ENCODE measurements at places on chromosomes 13 and 19.
A peak's percentile ranks its signal among the peaks of the same experiment; 100 is the strongest.

- no peak overlapping the region for H3K4me3 ChIP-seq
- H3K27me3 ChIP-seq: no peaks in the 10 kb centered on the region
- DNase-seq: no peak
- no peak overlapping the region for H3K27ac ChIP-seq
- no peaks in the 10 kb centered on the region for H3K4me1 ChIP-seq
- H3K36me3 ChIP-seq: no peaks in the 10 kb centered on the region
Observed at GRCh38 chr19:7744199-7744786, 3.0 kb downstream of the CD209 start.

- no peak overlapping the region for H3K27ac ChIP-seq
- H3K4me3 ChIP-seq: no peak overlapping the region
- H3K27me3 ChIP-seq: no peaks in the 10 kb centered on the region
- no peak for DNase-seq
- no peaks in the 10 kb centered on the region for H3K4me1 ChIP-seq
Observed at GRCh38 chr19:38888876-38889275, 10.5 kb downstream of the SIRT2 start.

DNA sequence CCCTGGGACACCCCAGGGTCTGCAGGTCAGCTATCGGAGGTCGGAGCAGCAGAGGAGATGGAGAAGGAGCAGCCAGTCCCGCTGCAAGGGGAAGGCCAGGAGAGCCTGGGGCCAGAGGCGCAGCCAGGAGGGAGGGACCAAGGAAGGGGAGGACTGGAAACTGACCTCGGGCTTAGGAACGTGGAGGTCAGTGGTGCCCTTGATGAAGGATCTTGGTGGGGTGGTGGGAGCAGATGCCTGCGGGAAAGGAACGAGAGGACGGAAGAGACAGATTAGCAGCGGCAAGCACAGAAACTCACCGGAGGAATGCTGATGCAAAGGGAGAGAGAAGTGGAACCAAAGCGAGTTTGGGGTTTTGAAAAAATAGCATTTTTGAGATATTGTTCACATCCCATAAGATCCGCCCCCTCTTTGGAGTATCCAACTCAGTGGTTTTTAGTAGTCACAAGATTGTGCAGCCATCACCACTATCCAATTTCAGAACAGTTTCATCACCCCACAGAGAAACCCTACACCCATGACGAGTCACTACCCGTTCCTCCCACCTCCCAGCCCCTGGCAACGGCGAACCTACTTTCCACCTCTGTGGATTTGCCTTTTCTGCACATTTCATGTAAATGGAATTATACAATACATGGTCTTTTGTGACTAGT, 22.1 kb downstream of the PLEKHF1 start:
- H3K4me1 ChIP-seq: no peaks in the 10 kb centered on the region
- H3K4me3 ChIP-seq: no peak overlapping the region
- no peak for DNase-seq

DNA sequence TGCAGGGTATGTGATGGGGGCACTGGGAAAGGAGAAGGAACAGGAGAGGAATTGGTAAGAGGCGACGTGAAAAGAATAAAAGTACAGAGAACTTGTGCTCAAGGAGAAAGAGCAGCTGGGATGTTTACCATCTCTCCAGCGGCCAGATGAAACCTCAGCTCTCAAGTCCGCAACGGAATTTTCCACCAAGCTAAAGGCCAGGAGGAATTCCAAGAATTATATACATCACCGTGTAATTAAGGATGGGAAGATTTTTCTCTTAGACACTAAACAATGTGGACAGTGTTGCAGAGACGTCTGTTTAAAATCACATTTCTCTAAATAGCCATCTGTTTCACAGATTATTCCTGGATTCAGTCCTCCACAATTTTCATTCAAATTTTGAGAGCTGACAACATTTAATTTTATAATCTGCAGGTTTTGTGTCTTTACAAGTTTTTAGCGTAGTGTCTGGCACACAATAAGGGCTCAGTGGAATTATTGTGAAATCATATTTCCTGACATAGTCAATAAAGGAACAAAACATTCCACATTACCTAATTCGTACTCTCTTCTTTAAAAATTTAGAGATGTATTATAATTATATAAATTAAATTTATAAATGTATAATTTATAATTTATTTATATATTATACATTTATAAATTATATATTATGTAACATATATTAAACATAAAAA, 23.0 kb upstream of the USP29 start:
- no peaks in the 10 kb centered on the region for H3K4me1 ChIP-seq
- H3K36me3 ChIP-seq: no peaks in the 10 kb centered on the region
- no peak overlapping the region for H3K27ac ChIP-seq
- no peaks in the 10 kb centered on the region for H3K27me3 ChIP-seq
- no peak overlapping the region for H3K4me3 ChIP-seq
- DNase-seq: no peak

DNA sequence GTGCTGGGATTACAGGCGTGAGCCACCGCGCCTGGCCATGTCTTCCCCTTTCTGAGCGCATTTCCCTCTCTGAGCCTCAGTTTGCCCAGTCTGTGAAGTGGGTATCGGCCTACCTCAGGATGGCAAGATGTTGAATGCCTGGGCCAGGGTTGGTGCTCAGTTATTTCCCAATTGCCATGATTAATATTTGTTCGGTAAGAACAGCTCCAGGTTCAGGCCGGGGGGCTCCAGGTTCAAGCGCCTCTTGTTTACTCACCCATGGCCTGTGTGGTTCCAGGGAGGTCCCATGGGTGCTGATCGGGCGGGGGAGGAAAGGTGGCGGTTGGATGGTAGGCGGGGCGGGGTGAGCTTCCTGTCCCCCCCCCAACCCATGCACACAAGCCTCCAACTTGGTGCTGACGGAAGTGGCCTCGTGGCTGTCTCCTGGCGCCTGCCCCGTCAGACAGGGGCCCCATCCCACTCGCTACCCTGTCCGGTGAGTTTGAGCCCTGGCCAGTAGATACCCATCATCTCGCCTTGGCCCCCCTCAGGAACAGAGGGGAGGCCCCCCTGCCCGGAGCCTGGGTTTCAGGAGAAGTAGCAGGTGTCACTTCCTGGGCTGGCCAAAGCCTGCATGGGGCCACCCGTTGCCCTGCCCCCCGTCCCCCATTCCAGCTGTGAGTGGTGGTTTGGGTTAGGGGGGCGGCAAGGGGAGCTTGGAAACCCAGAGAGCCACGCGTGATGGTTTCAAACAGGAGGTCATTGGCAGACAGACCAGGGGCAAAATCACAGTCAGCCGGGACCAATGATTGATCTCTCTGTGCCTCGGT, at the start of gene FCHO1:
FCHO1 (plus strand) TSS at position 375 of the 809 bp plus-strand sequence. CDS start 3,688 bp downstream, outside the sequence.
- peak within 1 kb of the TSS; percentile 44 for H3K27ac ChIP-seq
- no peaks in the 10 kb centered on the region for H3K27me3 ChIP-seq
- DNase-seq: peak; percentile 58
- H3K36me3 ChIP-seq: no peaks in the 10 kb centered on the region

All from colonic mucosa (tissue), 4 donors.